ENCODE measurements at places on chromosomes 16 and 17.
A peak's percentile ranks its signal among the peaks of the same experiment; 100 is the strongest.

DNA sequence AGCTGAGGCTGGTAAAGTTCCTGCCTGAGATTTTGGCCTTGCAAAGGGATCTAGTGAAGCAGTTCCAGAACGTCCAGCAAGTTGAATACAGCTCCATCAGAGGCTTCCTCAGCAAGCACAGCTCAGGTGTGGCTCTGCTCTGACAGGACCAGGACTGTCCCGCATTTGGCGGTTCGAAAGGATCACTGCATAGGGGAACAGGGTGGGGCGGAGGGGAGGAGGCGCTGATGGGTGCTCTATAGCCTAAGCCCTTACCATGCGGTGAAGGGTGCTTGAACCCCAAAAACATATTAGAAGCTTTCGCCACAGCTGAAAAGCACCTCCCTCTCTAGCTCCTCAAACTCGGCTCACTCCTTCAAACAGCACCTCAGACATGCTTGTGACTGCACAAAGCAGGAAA, 29.9 kb upstream of the ENDOV start:
- DNase-seq = no peak

DNA sequence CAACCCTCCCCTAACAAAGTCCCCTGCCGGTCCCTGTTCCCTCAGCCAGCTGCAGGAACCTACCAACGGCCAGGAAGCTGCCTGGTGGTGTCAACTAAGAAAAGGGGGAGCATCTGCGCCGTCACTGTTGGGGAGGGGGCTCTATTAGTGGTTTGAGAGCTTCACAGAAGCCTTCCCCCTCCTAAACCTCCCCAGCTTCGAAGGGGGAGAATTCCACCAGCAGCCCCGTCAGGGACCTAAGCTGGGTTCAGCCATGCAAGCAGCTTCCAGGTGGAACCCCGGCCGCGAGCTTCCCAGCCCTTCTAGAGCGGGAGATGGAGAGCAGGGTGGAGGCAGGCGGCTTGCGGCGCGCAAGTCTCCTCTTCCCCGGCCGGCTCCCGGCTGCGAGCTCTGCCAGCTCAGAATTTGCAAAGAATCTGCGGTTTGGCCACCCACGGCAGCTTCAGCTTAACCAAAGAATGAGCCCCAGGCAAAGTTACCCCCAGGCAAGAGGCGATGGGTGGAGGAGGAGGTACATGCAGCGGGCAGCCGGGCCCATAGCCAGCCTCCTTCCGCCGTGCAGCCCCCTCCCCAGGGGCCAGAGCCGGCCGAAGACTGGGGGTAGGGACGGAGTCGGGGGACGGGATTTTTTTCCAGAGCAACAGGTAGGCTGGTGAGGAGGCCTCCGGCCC, 33.7 kb downstream of the DDX19A start:
- DNase-seq = peak; percentile 58

DNA sequence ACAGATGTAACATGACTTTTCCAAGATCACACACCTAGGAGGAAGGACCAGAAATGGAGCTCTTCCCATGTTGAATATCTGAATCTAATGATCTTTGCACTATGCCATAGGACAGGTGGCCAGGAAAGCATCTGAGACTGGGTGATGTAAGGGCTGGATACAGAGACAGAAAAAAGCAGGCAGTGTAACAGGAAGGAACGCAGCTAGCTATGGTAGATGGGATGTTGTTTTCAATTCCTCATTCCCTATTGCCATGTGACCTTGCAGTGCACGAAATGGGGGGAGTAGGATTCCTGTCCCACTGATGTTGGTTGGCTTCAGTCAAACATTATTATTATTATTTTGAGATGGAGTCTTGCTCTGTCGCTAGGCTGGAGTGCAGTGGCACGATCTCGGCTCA, 3.7 kb upstream of the NPIPB15 start:
- no peak for DNase-seq

GRCh38 chr16:19238406-19238805, 47.1 kb upstream of the CLEC19A start:
- DNase-seq = no peak

DNA sequence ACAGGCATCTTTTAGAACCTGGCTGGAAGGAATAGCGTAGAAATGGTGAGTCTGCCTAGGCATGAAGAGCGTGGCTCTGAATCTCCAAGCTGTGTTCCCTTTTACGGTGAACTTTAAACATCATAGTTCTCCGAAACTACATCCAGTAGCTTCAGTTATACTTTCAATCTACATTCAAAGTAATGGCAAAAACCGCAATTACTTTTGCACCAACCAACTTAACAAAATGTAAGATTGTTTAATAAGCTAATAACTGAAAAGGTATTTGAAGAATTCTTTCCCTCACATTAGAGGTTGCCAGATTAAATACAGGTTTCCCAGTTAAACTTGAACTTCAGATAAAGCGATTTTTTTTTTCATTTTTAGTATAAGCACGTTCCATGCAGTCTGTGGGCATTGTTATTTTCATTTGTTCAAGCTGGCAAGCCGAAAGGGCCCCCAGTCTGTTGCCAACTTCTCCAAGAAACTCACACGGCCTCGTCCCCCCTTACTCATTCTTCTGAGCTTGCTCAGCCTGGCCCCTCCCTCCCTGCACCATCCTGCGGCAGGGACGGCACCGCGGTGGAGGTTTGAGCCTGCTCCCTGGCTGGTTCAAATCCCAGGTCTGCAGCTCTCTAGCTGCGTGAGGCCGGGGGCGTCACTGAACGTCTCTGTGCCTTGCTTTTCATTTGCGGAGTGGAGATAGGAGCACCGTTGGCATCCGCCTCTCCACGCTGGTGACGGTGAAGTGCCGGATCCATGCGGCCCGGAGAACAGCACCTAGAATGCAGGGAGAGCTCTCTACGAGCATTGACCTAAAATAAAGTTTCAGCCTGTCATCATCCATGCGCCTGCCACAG, 3.5 kb upstream of the MTHFSD start:
- no peak for DNase-seq

GRCh38 chr16:14289692-14290340, 218.7 kb downstream of the MRTFB start:
- peak; percentile 47 for DNase-seq

DNA sequence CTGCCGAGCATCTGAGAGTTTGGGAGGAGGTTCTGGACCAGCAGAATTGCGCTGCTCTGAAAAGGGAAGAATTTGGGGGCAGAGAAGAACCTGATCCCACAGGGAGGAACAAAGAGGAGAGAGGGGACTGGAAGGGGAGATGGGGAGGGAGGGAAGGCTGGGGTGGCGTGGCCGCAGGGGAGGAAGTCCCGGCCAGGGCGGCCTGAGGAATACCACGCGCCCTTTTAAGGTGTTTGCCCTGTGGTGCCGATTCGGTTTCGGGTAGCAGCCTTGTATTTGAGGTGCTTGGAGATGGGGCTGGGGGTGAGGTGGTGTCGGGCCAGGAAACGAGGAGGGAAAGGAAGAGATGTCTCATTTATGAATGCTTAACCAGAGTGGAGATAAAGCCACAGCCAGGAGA, 51.3 kb downstream of the AKAP1 start:
- no peak for DNase-seq

- no peak for DNase-seq
Observed at GRCh38 chr16:2687531-2688308, 5.4 kb downstream of the KCTD5 start.

- DNase-seq = no peak
Observed at GRCh38 chr16:14650629-14651028, 17.9 kb downstream of the BFAR start.

- DNase-seq = no peak
Observed at GRCh38 chr17:61556224-61557188, 34.5 kb downstream of the NACA2 start.

GRCh38 chr17:75524970-75525805, at the start of gene LLGL2:
Gene LLGL2 (plus strand): TSS chr17:75525697. CDS start chr17:75543427, 17,730 bp downstream.
- DNase-seq = peak; percentile 58

GRCh38 chr17:82876149-82876548, 36.3 kb upstream of the ZNF750 start:
- peak; percentile 23 for DNase-seq

DNA sequence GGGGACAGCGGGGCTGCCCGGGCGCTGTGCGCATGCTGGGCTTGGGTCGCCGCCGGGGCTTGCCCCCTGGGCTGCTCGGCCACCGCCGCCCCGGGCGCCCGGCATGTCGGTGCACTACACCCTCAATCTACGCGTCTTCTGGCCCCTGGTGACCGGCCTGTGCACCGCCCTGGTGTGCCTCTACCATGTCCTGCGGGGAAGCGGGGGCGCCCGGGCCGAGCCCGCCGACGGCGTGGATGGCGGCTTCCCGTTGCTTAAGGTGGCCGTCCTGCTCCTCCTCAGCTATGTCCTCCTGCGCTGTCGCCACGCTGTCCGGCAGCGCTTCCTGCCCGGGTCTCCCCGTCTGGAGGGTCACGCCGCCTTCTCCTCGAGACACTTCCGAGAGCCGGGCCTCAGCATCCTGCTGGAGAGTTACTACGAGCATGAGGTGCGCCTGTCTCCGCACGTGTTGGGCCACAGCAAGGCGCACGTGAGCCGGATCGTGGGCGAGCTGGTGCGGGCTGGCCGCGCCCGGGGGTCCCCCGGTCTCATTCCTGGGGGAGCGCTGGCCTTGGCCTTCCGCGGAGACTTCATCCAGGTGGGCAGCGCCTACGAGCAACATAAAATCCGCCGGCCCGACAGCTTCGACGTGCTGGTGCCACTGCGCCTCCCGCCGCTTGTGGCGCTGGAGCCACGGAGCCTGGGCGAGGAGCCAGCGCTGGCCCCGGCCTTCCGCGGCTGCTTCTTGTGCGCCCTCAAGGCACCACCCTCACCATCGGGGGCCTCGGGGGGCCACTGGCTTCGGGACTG, 789 bp downstream of the ITPRIPL2 start:
- no peak for DNase-seq

DNA sequence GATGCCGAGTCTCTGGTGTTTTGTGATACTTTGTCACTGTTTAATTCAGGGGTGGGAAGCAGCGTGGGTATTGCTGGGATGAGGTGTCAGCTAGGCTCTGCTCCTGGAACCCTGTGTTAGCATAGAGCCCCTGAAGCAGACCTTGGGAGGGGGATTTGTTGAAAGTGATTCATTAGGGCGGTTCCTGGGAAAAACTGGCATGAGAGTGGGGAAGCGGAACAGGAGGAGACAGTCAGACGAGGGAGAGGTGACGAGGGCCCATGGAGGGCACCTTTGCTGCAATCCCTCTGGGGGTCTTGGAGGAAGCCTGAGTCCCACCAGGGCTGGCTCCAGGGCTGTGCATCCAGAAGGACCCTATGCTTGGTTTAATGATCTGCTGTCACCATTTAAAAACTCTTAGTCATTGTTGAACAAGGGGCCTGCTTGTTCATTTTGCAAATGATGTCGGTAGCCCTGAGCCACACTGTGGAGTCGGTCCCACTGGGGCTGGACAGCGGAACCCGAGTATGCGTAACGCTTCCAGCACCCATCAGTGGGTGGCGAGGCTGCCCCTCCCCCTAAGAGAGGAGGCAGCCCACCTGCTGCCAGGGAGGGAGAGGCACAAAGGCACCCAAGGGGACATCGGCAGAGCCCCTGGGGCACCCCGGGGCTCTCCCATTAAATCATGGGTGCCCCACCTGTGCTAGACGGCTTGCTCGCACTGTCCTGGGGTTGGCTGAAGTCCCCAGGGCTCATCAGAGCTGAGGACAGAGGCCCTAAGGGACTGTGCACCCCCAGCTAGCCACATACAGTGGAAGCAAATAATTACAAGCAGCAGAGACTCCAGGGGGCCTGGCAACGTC, 35.4 kb downstream of the WFDC1 start:
- no peak for DNase-seq

- DNase-seq = peak; percentile 70
Observed at GRCh38 chr17:43645765-43646481, 15.8 kb downstream of the MEOX1 start.

DNA sequence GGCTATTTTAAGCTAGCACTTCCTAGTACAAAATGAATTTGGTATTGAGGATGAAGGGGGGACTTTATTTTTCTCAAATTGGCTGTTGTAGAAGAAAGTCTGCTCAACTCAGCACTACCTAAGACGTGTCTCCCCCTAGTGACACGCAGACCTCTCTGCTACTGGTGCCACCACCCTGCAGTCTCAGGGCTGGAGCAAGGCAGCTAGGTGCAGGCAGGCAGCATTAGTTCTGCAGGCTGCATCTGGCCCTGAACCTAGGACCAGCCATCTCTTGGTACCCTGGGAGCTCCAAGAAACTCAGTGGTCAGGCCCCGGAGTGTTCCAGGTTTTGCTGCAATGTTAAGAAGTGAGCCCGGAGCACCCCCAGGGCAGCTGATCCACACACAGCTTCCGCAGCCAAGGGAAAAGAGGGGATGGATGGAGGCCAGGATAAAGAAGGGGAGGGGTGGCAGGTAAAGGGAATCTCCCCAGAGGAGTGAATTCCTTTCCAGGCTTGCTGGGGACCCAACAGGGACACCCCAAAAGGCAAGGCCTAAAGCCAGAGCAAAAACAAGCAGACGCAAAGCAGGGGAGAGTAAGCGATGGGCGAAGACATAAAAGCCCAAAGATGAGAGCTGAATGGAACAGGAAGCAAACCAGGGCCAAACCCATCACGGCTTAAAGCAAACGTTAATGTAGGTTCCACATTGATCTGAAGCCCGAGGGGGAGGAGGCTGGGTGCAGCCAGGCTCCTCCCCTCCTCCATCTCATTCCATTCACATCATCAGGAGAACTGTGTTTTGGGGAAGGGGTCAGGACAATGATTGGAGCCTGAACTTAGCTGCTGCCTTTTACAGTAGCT, 200.5 kb downstream of the ZFHX3 start:
- no peak for DNase-seq

DNA sequence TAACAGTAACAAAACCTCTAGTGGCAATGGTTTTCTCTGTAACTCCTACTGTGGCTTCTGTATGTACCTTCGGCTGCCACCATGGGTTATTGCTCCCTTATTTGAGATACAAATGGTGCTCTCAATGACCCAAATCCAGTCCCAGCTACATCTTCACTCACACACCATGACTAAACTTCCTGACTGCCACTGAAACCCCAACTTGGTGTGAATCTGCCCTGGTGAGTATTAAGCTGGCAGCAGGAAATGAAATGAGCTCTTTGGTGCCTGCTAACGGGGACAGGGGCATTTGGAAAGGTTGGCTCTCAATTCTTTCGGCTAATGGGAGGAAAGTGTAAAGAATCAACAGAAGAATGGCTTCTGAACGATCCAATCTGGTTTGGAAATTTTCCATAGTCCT, 7.5 kb upstream of the SLC35B1 start:
- no peak for DNase-seq

- DNase-seq = no peak
Observed at GRCh38 chr16:56111100-56111499, 80.2 kb upstream of the GNAO1 start.

- DNase-seq = peak; percentile 3
Observed at GRCh38 chr16:73713778-73714495, 582.7 kb upstream of the PSMD7 start.
